ENCODE measurements at places on chromosomes 4 and X.

DNA sequence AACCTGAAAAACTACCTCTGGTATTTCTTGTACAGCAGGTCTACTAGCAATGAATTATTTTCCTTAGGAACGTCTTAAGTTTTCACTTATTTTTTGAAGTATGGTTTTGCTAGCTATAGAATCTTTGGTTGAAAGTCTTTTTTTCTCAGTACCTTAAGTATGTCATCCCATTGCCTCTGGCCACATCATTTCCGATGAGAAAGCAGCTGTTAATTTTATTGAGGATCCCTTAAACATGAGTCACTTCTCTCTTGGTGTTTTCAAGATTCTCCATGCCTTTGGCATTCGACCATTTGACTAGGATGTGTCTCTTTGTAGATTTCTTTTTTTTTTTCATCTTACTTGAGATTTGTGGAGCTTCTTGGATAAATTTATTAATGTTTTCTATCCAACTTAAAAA lies 803.8 kb upstream of the AMOT start:
- no peak for DNase-seq

- DNase-seq: no peak
Measured at GRCh38 chr4:6987588-6987961, 55.6 kb upstream of the TADA2B start.

- DNase-seq: no peak
Measured at GRCh38 chr4:818106-818921, 7.6 kb downstream of the CPLX1 start.

- DNase-seq: no peak
Measured at GRCh38 chrX:67613996-67614395, 70.2 kb downstream of the AR start.

GRCh38 chrX:153874366-153875125 lies 11.4 kb downstream of the L1CAM start:
- no peak for DNase-seq

- no peak for DNase-seq
Measured at GRCh38 chrX:101442085-101442484, 34.1 kb downstream of the HNRNPH2 start.

- DNase-seq: no peak
Measured at GRCh38 chrX:83504721-83505479, 3.2 kb upstream of the POU3F4 start.

DNA sequence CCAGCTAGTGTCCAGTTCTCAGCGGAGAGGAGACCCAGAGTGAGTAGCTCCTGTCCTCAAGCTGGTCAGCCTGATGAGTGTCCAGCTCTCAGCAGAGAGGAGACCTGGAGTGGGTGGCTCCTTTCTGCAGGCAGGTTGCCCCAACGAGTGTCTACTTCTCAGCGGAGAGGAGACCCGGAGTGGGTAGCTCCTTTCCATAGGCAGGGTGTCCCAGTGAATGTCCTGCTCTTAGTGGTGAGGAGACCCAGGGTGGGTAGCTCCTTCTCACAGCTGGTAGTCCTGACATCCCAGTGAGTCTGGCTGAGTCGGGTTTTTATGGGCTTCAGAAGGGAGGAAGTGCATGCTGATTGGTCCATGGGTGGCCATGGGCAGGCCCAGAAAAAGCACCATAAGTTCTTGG lies 55.7 kb upstream of the NUDT6 start:
- no peak for DNase-seq

- no peak for DNase-seq
Measured at GRCh38 chr4:135277068-135277979, 1075.7 kb upstream of the PABPC4L start.

DNA sequence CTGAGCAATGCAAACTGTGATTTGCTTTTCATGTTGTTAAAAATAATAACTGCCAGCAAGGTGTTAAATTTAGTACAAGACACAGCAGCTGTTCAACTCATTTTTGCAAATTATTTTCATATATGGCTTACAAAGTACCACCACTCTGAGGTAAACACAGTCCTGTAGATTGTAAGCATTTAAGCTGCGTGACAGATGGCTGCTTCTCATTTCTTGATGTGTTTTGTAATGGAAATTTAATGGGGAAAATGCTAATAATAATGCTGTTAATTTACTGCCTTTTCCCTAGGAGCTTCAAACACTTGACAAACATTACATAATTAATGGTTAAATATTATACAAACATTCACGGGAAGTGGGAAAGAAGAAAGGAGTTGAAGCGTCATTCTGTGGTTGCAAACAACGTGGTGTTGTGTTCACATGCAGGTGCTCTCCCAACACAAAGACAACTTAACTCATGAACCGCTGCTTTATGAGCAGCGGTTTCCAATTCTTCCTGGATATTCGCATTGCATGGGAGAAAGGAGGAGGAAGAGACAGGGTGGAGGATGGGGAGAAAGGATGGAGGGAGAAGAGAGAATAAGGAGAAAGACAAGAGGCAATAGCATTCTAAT lies 236.8 kb upstream of the VCX start:
- no peak for DNase-seq

DNA sequence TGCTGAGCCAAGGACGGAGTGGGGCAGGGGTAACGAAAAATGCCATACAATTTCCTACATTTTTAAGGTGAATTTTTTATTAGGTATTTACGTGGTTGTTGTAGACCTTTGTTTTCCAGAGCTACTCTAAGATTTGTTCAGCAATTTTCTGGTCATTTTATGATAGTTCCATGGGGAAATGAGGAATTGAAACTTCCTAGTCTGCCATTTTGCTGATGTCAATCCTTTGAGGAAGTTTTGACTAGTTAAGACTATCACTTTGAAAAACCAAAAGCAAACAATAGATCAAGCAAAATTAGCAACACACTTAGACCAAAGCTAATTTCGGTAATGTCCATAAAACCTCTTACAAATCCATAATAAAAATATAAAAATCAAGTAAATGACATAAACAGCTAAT lies 7.0 kb upstream of the TLR3 start:
- DNase-seq: no peak

GRCh38 chr4:85866508-85866907 lies 391.6 kb downstream of the ARHGAP24 start:
- DNase-seq: no peak

- no peak for DNase-seq
Measured at GRCh38 chr4:25767877-25768725, 94.7 kb downstream of the SEL1L3 start.

GRCh38 chrX:48839686-48840085 lies 4.3 kb upstream of the PCSK1N start:
- DNase-seq: no peak
